ENCODE measurements at places on chromosomes 16 and 17. TPM values are rescaled to one million over a fixed set of nuclear protein-coding genes. Genes with fewer than 3 reads are reported as not detected.

DNA sequence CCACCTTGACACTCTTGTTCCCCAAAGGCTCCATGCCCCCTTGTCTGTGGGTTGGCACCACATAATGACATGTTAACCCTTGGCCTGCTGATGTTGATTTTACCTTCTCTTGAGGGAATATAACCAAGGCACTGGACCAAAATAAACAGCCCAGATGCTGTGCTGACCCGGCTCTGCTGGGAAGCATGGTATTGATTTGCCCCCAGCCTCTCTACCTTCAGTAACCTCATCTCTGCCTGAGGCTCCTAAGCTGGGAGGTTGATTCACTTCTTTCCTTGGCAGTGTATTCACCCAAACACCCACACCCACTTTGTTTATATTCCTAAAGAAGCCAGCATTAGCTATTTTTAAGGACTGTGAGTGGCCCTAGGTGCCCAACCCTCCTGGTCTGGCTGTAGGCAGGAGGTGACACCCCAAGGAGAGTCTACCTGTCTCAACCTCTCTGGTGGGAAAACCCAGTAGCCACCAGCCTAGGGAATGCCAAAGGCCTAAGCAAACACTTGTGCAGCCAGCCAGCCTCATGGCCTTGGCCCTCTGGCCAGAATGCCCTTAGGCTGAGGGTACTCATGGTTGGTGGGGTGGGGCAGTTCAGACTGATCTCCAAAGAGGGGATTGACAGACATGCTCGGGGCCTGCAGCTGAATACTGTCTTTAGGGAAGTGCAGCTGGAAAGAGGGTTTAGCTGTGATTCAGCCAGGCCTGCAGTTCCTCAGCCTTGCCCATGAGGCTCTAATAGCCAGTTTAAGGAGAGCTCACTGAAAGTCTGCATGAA is 42.7 kb downstream of the GNAO1 start:
- DNase-seq = no peak

DNA sequence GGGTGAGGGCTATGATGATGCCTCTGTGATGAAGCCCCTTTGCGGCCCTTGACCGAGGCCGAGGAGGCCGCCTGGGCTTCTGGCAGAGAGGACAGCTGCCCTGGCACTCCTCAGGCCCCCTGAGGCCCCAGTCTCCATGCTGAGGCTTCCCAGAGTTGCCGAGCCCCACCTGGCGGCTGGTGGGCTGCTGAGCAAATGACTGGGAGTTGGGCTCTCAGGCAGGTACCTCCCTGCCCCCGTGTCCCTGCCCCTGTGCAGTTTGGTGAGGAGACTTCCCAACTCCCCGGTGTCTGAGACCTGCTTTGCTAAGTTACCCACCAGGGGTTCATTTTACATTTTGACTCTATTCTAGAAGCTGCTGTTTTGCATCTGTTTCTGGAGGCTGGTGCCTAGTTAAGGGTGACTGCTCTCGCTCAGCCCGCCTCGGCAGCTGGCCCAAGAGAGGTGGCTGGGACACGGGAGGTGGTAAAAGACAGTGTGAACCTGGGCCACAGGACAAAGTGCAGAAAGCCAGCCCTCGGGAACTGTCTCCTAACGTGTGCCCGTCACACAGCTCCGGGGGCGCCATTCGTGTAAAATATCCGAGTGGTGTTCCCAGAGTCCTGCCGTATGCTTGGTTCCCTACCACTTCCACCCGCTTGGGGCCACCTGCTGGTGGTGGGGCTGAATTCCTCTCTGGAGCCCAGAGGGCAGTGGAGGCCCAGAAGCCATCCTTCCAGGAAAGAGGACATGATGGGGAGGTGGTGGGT is 134.5 kb downstream of the RAB11FIP4 start:
- DNase-seq = no peak

GRCh38 chr16:77822661-77823060 is 34.3 kb downstream of the VAT1L start:
- no peak for DNase-seq

GRCh38 chr16:11689031-11689840 is 21.0 kb downstream of the SNN start:
- DNase-seq = no peak

DNA sequence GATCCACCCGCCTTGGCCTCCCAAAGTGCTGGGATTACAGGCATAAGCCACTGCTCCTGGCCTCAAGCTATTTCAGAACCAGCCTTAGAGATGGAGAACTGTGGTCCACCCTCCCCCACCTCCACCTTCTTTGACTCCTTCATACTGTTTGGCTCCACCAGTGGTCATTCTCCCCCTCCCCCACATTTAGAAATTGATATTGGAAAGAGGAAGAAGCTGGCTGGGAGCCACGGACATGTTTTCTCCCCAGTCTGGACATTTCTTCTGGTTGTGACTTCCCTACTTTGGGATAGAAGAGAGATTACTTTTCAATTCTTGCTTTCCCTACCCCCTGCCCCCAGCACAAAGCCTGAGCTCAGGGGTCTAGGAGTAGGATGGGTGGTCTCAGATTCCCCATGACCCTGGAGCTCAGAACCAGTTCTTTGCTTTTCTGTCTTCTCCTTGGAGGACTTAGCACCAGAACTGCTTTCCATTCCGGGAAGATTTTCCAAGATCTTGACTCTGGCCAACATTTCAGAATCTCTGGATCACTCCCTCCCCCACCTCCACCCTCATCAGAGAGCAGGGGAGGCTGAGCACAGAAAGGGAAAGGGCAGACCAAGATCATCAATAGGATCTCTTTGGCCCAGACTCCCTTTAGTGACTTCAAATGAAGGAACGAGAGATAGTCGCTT is 16.3 kb downstream of the CAVIN1 start:
- DNase-seq = no peak

- no peak for DNase-seq
Observed at GRCh38 chr16:67539691-67540635, 11.3 kb downstream of the RIPOR1 start.

DNA sequence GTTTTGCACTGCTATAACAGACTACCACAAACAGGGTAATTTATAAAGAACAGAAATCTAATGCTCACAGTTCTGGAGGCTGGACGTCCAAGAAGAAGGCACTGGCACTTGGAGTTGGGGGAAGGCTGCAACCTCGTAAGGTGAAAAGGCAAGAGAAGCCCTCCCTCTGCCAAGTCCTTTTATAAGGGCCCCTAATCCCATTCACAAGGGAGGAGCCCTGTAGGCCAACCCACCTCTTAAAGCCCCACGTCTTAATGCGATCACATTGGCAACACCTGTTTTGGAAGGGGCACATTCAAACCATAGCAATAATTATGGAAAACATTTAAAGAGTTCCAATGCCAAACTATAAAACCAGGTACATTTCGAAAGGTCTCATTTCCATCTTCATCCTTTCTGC is 5.2 kb downstream of the PKD1L3 start:
- no peak for DNase-seq

Gene JPH3
- not detected for total RNA-seq

Gene PLXDC1
- total RNA-seq = not detected

Gene CCDC200
- total RNA-seq = not detected

Gene CA7
- not detected for total RNA-seq

Gene KRTAP3-2
- total RNA-seq = not detected

Gene PRSS33
- not detected for total RNA-seq

Gene KRT33A
- not detected for total RNA-seq

Gene NUDT16L1
- 13.5 TPM for total RNA-seq

Gene CEP131
- 9.0 TPM for total RNA-seq

Data from mammary epithelial cell (primary cell).